Lower lobe of right lung (tissue), 2 donors: ENCODE measurements at places on chromosomes 2 and 18.

- no peak for DNase-seq
These were observed 60.7 kb upstream of the ASAP2 start for GRCh38 chr2:9145752-9146430.

- peak; percentile 86 for DNase-seq
These were observed 203.2 kb downstream of the SH3RF3 start for GRCh38 chr2:109331896-109332848.

GRCh38 chr2:172861098-172861497, 125.5 kb downstream of the RAPGEF4 start:
- DNase-seq, result no peak

- DNase-seq, result no peak
These were observed 617.1 kb upstream of the GYPC start for GRCh38 chr2:126038861-126039260.

DNA sequence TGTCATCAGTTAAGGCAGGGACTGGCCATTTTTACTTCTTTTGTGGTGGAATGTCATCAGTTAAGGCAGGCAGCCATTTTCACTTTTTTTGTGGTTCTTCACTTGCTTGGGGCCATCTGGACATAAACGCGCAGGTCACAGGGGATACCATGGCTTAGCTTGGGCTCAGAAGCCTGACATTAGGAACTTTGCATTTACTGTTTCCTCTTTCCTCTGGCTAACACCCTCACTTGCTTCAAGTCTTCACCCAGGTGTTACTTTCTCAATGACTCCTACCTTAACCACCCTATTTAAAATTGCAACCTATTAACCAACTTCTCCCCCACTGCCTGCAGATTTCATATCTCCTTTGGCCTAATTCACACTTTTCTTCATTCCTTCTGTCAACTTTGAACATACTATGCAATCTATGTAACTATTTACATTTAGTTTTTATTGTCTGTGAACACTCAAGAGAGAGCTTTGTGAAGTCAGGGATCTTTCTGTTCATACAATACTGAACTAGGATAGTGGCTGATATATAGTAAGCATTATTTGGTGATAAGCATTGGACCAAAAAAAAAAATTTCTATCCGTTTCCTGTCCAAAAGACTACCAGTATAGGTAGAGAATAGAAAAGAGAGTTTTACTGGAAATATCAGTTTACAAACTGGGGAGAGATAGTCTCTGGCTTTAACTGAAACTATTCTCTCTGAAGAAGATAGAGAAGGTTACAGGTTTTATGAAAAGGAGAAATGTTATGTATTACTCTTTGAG, 600.1 kb upstream of the ZNF804A start:
- DNase-seq, result no peak

DNA sequence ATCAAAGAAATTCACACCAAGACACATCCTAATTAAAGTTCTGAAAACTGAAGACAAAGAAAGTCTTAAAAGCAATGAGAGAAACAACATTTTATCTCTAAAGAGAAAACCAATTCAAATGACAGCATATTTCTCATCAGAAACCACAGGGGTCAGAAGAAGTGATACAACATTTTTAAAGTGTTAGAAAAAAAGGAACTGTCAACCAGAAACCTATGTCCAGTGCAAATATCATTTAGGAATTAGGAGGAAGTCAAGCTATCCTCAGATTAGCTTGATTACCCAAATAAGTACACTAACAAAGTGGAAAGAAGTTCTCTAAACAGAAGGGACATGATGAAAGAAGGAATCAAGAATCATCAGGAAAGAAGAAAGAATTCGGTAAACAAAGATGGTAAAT, 59.5 kb upstream of the BCL2L11 start:
- no peak for DNase-seq

DNA sequence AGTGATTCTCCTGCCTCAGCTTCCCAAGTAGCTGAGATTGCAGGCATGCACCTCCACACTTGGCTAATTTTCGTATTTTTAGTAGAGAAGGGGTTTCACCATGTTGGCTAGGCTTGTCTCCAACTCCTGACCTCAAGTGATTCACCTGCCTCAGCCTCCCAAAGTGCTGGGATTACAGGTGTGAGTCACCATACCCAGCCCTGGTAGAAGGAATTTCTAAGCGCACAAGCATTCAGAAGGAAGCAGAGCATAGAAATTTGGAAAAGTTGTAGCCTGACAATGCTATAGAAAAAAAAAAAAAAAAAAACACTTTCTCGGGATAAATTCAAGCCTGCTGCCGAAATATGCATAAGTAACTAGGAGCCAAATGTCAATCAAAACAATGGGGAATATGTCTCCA, 249.4 kb downstream of the GRB14 start:
- no peak for DNase-seq

GRCh38 chr2:72603481-72603880, 222.4 kb downstream of the EXOC6B start:
- DNase-seq, result no peak

GRCh38 chr2:151138507-151138906, 123.2 kb downstream of the RBM43 start:
- no peak for DNase-seq

DNA sequence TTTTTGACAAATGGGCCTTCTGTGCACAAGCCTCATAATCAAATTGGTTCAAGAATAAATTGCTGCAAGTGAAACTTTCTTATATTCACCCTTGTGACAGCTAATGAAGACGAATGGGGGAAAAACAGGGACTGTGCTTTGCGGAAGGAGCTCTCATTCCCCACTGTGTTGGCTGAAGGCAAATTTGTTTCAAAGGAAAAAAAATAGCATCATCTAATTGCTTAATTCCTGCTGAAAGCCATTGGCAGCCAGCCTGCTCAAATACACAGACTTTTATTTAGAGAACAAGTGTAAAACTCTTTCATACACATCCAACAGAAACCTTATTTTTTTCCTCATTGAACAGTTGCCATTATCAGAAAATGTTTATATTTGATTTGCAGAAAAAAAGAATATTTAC, 172.3 kb downstream of the ARL6IP6 start:
- DNase-seq, result no peak

- DNase-seq, result no peak
These were observed 79.5 kb downstream of the EVA1A start for GRCh38 chr2:75480971-75481836.

- DNase-seq, result no peak
These were observed 1.1 kb upstream of the CDH2 start for GRCh38 chr18:28177828-28178635.

- no peak for DNase-seq
These were observed 8.7 kb downstream of the STK17B start for GRCh38 chr2:196162586-196163175.

DNA sequence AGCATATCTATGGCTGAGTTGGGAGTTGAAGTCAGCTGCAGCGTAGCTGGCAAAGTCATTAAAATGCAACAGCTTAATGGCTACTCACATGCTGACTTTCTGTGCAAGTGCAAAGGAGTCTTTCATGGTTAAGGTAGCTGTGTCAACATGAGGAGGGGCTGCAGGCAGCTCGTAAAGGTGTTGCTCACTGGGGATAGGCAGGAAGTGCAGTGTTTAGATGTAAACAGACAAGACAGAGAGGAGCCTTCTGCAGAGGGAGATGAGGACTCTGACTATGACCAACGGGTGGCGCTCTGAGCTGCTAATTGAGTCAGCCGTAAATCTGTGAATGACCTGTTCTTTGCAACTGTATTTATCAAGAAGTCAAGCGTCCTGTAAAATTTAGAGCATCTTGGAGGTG, 22.3 kb upstream of the CAVIN2 start:
- DNase-seq, result no peak

DNA sequence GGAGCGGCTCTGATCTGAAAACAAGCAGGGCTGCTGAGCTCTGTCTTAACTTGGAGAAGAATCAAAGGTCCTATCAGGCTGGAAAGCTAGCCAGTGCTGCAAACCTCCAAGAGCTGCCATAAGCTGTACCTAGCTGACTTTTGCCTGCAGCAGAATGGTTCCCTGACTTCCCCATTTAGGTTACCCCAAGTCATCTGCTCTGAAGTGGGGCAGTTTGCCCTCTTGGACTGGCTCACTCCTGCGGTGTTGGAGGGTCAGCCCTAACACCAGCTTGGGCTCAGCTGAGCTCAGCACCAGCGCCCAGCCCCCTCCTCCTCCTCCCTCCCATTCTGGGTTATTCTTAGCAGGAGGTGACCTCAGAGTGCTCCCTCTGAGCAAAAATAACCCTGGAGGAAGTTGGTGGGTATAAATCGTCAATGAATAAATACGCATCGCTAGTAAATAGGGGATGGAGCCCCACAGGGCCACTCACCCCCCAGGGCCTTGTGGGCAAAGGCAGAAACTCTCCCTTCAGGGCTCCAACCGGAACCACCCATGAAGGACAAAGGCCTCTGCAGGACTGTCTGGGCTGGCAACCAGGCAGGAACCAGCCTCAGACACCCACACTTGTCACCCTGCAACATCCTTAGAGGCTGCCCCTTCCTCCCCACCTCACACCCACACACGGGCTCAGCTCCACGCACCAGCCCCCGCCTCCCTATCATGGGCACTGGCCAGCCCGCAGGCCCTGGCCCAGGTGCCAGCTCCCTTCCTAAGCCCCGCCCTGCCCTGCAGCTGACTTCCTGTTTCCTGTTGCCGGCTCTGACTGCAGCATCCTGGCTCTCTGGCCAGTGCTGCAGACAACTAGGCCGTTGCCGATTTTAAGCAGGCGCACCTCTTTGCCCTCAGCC, 46.9 kb downstream of the DNMT3A start:
- peak; percentile 91 for DNase-seq

DNA sequence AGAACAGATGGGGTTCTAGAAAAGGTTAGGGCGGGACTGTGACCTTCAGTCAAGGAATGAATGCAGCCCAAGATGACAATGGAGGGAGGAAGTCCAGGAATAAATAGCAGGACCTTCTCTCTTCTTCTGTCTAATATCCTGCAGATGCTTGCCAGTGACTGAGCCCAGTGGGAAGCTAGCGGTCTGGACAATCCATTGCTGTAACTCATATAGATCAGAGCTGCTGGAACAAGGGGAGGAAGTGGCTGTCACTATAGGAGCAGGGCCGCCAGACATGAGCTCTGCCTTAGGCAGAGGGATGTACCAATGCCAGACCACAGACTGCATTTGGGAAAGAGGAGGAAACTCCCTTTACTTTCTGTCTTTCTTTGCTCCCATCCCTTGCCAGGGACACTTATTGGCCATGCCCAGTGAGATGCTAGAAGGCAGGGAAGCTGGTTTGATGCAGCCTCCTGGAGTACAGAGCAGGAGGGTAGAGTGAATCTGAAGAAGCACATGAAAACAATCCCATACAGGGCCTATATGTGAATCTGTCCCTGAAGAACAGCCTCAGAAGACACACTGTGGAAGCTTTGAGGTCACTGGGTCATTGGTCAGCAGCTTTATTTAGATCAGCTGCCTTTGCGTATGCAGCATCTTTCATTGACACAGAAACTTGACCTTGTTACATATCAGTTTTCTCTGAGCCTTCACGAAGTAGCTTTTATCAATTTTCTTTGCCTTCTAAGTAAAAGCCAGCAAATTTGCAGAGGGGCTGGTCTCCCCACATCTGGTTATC, 65.4 kb downstream of the CCDC85A start:
- DNase-seq, result no peak

GRCh38 chr18:28012336-28012735, 164.6 kb downstream of the CDH2 start:
- DNase-seq, result no peak

DNA sequence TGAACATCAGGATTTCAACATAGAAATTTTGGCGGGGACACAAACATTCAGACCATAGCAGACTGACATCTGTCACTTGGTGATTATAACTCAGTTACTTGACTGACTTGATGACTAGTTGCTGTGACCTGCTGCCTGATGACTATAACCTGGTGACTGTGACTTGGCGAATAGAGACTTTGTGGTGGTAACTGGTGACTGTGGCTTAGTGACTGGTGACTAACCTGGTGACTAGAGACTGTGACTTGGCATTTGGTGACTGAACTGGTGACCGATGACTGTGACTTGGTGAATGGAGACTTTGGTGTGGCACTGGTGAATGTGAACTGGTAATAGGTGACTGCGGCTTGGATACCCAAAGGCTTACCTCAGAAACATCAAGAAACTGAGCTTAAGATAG, 563.1 kb upstream of the FAM98A start:
- DNase-seq, result no peak

DNA sequence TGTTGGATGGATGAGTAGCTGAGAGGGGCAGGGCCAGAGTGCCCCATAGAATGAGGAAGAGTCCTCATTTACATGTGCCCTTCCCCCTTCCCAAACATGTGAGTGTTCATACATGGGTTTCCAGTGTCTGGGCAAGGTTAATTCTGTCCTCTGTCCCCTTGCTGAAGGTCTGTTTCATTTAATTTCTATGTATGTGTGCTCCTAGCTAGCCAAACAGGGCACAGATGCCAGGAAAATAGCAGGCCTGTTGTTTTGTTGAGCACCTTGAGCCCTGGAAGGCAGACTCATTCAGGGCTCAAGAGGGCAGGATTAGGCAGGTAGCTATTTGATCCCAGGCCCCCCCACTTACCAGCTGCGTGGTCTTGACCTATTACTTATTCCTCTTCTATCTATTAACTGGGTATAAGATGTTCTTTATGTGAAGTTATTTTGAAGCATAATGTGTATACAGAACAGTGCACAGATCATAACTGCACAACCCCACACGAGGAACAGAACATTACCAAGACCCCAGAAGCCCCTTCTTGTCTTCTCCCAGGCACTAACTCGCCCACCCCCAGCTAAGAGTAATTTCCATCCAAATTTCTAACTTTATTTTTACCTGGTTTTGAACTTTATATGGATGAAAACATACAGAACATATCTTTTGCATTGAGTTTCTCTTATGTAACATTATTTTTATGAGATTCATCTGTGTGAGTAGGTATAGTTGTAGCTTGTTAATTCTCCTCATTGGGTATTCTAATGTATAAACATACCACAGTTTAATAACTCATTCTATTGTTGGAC, 164.3 kb downstream of the RPIA start:
- no peak for DNase-seq

- no peak for DNase-seq
These were observed 10.3 kb upstream of the CIB4 start for GRCh38 chr2:26651470-26651771.

DNA sequence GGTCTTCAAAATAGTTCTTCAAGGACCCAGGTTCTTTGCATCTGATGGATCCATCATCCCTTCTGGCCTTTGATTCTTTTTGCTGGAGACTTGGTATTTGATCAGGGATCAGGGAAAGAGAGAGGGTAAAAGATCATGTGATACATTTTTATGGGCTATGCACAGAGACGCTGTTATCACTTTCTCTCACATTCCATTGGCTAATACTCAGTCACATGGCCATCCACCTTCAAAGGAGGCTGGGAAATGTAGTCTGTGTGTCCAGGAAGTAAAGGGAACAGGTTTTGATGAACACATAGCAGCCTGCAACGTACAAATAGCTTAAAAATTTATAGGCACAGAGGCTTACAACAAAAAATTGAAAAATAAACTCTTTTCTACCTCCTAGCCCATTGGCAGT, 629.6 kb upstream of the FANCL start:
- DNase-seq, result no peak
